ENCODE measurements at places on chromosomes 1 and 21.

- DNase-seq: no peak
These were observed 1.4 kb upstream of the KRTAP10-4 start for GRCh38 chr21:44571844-44572782.

GRCh38 chr1:225990705-225991464, 8.3 kb downstream of the SDE2 start:
- DNase-seq: no peak

- no peak for DNase-seq
These were observed 42.3 kb downstream of the TCEANC2 start for GRCh38 chr1:54095546-54096226.

GRCh38 chr1:32883338-32884031, 2.8 kb upstream of the HPCA start:
- no peak for DNase-seq

DNA sequence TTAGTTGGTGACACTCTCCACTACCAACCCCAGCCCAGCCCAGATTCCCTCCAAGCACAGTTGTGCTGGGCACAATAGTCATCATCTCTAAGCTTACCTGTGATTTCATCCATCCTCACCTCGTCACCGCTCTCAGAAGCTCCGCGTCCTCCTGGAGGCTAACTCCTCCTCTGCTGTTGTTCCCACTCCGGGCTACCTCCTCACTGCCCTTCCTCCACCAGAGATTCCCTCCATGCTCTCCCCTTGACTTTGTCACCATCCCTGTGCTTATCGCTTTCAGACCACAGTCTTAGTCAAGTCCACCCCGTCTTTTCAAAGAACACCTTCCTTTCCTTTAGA, 47.0 kb upstream of the KIF26B start:
- DNase-seq: no peak

DNA sequence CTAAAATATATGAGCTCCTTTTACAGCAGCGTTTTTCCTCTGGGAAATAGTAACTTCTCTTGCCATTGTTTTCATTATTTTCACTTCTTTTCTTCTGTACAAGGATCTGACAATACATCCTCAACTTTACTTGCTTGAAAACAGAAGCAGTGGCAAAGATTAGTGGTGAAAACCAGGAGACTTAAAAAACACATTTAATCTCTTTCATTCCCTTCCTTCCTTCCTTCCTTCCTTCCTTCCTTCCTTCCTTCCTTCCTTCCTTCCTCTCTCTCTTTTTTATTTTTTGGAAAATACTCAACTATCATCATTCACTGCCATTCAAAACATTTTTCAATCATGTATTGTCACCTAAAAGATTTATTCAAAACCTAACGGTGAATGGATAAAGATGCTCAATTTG, 1411.4 kb downstream of the NCAM2 start:
- DNase-seq: no peak

- DNase-seq: no peak
These were observed 17.9 kb downstream of the MRAP start for GRCh38 chr21:32316361-32317215.

DNA sequence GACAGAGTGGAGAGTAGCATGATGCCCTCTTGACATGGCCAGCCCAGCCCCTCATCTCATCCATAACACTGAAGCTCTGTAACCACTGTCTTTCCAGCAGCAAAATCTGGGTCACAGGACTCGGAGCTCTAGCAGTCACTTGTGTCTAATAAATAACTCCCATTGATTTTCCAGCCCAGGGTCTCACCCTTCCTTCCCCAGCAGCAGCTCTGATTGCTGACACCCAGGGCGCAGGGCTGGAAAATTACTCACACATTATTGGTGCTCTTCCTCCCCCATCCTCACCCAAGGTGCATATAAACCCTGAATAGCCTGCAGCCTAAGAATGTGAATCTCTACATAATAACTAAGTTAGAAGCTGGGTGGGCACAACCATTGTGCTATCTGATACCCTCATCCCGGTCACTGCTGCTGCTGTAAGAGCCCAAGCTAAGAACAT, 21.1 kb upstream of the OR10J5 start:
- DNase-seq: no peak
